Erythroblast (primary cell): ENCODE measurements at places on chromosomes 2 and 18.

- DNase-seq, result no peak
Observed at GRCh38 chr2:97617911-97618310, 28.0 kb upstream of the COX5B start.

DNA sequence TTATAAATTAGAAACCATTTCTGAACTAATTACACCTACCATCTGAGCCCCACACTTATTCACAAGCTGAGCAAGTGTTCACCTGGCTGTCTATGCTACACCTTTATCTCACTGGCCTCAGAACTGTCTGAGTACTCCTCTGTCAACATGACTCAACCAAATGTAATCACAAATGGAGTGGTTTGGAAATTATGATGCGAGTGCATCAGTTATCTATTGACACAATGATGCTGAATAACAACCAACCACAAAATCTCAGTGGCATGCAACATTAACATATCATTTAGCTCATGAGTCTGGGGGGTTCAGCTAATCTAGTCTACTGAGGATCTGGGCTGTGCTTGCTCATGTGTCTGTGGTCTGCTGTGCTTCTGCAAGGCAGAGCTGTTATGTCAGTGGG, 184.2 kb upstream of the NXPH2 start:
- DNase-seq, result no peak

DNA sequence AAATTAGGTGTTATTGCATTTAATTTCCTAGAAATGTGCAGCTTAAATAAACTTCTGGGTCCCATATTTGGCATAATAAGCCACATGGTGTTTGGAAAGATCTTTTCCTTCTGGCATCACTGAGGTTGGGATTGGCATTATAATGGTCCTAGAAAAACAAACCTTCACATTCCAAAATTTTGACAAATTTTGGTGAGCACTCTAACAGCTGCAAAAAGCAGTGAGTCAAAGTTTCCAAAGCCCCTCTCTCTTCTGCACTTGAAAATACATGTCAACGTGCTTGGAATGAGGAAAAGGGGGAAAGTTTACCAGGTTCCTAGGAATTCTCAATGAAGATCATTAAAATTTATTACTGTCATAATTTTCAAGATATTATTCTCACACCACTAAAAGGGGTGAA, 77.8 kb upstream of the STK17B start:
- no peak for DNase-seq

DNA sequence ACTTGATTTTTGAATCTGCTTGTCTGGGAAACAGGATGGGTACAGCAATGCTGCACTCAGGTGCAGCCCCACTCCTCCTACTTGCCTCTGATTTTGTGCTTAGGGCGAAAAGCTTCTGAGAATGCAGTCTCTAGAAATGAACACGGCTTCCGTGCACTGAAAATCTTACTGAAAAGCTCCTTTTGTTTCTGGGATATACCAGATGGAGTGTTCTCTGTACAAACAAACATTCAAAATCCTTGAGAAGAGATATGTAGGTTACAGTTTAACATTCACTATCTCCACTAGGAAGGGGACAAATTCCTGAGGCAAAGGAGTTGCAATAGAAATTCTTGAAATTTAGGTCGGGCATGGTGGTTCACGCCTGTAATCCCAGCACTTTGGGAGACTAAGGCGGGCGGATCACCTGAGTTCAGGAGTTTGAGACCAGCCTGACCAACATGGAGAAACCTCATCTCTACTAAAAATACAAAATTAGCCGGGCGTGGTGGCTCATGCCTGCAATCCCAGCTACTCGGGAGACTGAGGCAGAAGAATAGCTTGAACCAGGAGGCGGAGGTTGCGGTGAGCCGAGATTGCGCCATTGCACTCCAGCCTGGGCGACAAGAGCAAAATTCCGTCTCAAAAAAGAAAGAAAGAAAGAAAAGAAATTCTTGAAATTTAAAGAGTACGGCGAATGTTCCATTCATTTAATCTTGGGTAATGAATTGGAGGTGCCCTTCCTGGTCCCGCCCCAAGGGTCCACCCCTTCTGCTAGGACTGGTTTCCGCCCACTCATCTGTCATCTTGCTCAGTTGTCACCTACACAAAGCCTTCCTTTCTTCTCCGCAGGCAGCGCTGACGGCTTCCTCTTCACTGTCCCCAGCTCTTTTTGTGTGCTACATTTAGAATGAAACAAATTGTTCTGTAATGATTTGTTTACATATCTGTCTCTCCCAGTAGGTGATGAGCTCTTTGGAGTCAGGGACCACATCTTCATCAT, 92.4 kb downstream of the SOCS6 start:
- peak; percentile 11 for DNase-seq

DNA sequence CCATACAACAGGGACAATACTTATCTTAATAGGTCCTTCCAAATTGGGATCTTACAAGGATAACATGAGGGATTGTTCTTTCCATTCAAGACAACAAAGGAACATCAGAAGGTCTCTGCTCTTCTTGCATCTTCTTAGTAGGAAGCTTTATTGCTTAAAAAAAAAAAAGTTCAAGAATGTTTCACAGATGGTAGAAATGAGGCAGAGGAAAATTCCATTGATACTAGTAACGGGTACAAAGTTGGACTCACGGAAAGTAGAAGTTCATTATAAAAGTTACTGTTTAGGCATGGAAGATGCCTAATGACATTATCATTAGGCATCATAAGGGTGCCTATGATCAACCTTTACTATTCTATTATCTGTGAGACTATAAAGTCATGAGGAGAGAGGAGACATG, 136.2 kb downstream of the LAMA3 start:
- no peak for DNase-seq

DNA sequence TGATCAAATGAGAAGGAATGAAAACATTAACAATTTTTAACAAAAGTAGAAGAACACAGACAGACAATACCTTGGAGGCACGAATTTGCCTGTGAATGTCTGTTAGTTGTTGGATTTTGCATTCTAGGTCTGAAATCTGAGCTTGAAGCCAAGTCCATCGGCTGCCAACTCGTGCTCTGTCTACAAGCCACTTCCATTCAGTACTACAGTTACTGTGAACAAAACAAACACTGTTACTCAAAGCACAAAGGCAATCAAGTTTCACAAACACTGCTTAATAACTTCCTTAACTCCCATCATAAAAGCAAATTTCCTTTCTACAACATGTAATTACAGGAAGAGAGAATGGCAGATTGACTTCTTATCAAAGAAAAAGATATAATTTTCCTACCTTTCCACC, 42.2 kb downstream of the KANSL1L start:
- DNase-seq, result no peak

GRCh38 chr18:907115-907884, 2.6 kb downstream of the ADCYAP1 start:
- no peak for DNase-seq

GRCh38 chr2:130154773-130155765, 10.2 kb upstream of the CCDC74B start:
- no peak for DNase-seq

GRCh38 chr2:19785447-19785846, 116.3 kb downstream of the TTC32 start:
- DNase-seq, result no peak

DNA sequence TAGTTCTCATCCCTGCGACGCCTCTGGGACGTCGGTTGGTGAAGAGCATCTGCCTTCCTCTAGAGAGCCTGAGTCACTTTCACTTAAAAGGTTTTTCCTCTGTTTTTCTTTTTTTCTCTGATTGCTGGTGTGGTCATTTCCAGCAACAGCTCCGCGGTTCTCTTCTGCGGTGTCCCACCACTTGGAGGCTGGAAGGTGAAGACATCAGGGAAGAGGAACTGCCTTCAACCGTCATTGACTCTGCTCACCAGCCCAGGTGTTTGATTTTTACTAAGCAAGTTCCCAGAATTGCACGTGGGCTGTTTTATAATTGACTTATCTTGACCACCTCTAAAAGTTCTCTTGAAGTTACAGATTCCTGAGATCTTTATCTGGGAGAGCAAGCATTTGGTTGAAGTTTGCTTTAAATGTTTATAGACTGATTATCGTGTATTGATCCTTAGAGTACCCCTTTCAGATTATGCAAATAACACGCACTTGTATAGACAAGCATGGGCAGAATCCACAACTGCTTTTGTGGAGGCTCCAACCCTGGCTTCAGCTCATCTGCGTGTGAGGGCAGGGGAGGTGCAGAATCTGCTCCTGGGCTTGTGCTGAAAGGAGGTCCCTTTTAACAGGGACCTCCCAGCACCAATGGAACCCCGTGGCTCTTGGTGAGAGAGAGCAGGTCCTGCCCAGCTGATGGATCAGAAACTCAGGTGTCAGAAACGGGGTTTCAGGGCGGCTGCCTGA, 3.5 kb downstream of the CTDP1 start:
- DNase-seq, result no peak
